Stimulated activated CD8-positive, alpha-beta memory T cell treated with anti-CD3 and anti-CD28 coated beads, Interleukin-7, amount 100 ng/mL, for 48 hours (primary cell): ENCODE measurements at places on chromosomes 2 and 18.

DNA sequence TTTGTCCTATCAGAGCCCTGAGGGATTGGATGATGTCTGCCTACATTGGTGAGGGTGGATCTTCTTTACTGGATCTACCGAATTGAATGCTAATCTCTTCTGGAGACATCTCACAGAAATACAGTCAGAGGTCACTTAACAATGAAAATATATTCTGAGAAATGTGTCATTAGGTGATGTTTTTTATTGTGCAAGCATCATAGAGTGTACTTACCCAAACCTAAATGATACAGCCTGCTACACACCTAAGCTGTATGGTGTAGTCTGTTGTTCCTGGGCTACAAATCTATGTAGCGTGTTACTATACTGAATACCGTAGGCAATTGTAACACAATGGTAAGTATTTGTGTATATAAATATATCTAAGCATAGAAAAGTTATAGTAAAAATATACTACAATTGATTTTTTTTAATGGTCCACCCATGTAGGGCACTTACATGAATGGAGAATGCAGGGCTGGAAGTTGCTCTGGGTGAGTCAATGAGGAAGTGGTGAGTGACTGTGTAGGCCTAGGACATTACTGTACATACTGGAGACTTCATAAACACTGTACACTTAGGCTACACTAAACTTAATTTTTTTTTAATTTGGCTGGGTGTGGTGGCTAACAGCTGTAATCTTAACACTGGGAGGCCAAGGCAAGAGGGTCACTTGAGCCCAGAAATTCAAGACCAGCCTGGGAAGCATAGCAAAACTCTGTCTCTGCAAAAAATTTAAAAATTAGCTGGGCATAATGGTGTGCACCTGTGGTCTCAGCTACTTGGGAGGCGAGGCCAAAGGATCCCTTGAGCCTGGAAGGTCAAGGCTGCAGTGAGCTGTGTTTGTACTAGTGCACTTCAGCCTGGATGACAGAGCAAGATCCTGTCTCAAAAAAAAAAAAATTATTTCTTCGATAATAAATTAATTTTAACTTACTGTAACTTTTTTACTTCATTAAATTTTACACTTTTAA, 226.3 kb upstream of the UBE2E3 start:
- DNase-seq = no peak

GRCh38 chr2:18362696-18363095, 197.8 kb downstream of the RDH14 start:
- no peak for DNase-seq

GRCh38 chr2:70247364-70248180, 856 bp downstream of the TIA1 start:
- no peak for DNase-seq

GRCh38 chr18:75874401-75875089, 447.0 kb upstream of the SMIM21 start:
- no peak for DNase-seq

GRCh38 chr2:193943406-193943960, 1713.5 kb upstream of the SLC39A10 start:
- no peak for DNase-seq

DNA sequence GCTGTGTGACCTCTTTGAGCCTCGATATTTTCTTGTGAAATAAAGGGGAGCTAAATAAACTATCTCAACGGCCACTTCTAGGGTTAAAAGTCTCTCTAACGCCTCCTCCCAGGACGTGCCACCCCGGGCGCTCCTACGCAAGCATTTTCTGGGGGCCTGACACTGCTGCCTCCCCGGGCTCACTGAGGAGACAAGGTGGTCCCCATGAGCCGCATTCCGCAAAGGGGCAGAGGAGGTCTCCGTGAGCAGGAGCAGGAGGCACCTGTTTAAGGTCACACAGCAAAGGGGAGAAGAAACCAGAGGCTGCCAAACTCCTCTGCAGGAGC, 913 bp upstream of the WNT10A start:
- no peak for DNase-seq

GRCh38 chr2:118843483-118844132, 3.8 kb downstream of the EN1 start:
- DNase-seq = no peak

DNA sequence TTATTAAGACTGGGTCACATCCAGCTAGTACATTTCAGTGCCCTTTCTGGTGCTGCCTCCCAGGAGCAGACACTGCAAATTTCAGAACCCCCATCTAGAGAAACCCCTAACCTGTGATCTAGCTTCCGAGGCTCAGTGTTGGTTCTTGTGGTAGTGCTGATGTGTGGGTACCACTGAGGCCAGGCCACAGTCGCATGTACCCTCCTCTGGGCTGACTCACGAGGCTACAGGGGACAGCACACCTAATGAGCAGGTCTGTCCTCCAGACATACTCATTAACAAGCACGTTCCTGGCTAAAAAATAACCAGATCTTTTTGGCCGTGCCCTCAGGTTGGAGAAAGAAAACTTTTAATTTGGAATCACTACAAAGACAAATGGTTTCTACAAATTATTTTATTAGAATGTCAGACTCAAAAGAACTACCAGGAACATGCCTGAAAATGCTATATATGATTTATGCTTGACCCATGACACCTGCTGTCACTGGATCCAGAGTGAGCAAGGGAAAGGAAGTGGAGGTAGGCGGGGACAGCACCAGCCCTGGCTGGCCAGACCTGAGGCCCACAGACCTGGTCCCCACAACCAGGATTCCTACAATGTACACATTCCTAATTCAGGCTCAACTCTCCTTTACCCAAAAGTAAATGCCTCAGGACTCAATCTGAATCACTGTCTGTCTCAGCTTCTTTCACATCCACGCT, 8.5 kb downstream of the CIAO1 start:
- DNase-seq = no peak

DNA sequence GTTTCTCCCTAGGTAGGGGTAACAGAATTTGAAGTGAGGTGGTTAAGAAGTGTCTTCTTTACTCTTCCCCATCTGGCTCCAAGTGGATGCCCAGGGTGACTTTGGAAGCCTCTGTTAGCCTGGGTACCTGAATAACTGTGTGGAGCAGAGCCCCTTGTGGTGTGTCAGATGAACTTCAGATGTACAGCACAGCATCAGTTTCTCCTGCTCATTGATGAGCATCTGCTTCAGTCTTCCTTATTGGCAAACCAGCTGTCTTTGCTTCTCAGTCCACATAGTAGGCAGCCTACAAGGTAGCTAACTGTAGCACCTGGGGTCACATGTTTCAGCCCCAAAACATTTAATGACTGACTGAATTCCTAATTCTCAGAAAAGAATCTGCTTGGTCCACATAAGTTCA, 56.2 kb upstream of the ATP8B1 start:
- no peak for DNase-seq
